Fibroblast of lung (primary cell): ENCODE measurements at places on chromosomes 2 and 18. TPM values are rescaled to one million over a fixed set of nuclear protein-coding genes. Genes with fewer than 3 reads are reported as not detected.

GRCh38 chr18:49447810-49448745 lies 12.4 kb downstream of the DYM start:
- DNase-seq = peak; percentile 68

DNA sequence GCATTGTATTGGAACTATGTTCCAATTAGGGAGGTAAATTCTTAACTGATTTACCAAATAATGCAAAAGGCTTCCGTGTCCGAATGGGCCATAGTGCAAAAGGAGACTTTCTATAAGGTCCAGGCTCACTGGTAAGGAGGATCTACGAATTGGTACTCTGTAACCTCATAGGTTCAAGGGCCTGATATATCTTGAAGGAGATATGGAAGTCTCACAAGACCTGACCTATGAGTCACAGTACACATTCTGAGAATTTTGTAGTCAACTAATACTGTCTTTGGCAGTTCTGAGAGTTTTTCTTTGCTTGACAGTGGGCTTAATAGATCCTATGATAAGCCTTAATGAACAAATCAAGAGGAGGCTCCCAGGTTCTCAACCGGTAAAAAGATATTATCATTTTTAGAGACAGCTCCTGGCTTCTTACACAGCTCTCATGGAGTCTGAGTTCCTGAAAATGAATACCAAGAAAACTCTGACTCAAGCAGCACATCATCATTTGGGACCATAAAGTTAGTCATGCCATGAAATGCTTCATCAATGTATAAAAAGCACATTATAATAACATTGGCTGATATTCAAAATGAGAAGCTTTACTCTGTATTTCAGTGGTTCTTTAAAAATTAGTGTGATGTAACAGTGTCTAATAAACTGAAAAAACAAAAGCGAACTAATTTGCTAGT lies 1275.2 kb upstream of the CRIM1 start:
- DNase-seq = peak; percentile 23

DNA sequence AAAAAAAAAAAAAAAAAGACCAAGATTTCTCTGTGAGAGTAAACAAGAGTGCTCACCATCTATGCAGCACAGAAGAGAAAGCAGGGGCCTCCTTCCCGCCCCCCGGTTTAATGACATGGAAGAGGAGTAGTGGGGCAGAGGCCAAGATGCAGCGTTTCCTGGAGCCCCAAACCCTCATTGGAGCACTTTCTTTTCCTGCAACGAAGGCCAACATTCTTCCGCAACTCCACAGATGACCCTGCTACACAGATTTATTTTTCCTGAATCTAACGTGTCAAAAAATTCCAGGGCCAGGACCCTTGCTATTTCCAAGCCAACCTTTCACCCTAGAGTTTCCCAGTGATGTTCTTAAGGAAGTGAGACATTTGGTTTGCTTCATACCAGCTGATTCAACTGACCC lies 189.6 kb downstream of the MIB1 start:
- no peak for DNase-seq

DNA sequence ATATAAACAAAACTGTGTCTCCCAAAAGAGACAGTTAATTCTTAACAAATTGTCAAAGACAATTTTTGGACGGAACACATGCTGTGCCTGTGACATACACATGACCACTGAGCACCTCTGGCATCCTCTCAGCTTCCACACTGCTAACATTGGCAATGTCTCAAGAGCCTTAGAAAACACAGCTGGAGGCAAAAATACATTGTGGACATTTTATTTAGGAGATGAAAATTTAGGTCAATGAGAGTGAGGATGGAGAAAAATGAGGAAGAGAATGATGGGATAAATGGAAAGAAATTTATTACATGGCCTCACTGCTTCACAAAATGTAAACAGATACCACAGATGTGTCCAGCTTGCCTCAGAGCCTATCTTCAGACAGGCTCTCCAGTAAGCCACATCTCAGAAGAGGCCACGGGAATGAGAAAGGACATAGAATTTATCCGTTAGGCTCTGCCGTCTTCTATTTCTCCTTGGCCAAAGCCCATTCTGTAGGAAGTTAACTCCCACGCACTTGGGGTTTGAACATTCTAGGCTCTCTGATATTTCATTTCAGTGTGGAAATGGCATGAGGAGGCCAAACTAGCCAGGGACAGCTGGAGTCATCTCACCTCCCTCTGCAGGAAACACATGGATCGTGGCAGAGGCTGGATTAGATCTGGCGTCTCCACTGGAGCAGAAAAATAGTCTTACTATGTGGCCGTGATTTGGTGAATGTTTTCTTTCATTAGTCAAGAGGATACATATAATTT lies 519.4 kb upstream of the DSEL start:
- DNase-seq = peak; percentile 68

DNA sequence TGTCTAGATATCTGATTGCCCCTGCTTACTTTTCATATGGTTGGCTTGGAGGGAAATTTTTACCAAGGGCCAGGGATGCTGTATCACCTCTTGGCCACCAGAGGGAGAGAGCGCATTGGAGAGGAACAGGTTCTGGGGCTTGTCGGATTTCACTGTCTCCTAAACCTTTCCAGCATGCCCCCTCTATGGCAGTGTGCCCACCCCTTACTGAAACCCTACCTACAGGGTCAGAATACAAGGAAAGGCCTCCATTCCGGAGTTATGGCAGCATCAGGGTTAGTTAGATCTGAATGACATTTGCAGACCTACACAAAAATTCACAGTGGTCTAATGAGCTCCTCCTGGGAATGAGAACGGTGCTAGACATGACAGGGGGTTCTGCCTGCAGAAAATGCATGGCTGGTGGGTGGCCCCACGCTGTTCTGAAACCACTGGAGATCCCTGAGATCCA lies 5.8 kb downstream of the SLC14A2 start:
- peak; percentile 57 for DNase-seq

DNA sequence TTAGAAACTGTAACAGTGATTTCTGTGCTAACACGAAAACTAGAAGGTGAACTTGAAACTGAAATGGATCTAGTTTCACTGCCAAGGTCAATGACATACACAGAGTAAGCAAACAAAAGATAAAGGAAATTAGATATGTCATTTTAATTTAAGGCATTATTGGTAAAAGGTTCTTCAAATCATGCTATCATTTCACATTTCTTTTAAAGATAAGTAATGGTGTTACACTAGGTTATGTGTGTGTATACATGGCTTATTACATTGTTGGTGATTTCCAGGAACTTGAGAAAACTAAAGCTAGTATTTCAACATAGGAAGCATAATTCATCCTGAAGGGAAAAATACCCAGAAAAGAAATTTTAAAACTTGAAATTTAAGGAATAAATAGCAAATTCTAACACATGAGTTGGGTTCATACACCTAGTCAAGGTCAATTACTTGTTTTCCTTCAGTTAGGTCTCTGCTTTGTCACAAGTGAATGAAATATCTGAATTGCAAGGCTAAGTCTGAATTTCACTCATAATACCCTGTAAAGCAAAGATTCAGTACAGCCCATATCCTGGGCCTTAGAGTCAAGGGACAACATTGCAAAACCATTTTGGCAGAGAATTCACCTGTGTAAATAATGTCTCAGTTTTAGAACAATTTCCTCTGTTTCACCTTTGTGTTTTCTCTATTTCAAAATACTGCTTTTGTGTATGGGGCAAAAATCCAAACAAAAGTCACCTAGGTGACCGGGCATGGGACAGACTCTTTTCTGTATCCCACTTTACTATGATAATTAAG lies 141.6 kb downstream of the SRBD1 start:
- no peak for DNase-seq

DNA sequence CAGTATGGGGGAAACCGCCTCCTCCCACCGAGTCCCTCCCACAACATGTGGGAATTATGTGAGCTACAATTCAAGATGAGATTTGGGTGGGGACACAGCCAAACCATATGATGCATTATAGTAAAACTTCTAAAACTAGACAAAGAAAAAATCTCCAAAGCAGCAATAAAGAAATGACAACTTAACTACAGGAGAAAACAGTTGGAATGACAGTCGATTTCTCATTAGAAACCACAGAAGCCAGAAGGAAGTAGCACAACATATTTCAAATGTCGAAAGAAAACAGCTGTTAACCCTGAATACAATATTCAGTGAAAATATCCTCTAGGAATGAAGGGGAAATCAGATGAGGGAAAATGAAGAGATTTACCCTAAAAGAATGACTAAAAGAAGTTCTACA lies 53.5 kb upstream of the TCF4 start:
- DNase-seq = peak; percentile 75

GRCh38 chr18:3177902-3178687 lies 41.7 kb downstream of the MYOM1 start:
- DNase-seq = peak; percentile 16

DNA sequence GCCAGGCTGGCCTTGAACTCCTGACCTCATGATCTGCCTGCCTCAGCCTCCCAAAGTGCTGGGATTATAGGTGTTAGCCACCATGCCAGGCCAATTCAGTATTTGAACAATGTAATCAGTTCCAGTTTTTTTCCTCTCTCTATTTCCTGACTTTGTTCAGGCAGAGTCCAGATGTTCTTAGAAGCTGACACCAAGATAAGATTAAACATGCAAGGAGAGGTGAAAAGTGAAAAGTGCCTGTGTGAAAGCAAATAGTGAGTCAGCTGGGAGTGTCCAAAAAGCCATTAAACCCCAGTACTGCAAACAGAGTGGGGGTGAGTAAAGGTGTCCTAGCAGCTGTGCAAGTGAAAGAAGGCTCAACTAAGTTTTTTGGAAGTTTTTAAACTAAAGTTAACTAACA lies 231.5 kb downstream of the PTH2R start:
- no peak for DNase-seq

- DNase-seq = no peak
These were observed 1.2 kb upstream of the SERPINB13 start for GRCh38 chr18:63585988-63586387.

DNA sequence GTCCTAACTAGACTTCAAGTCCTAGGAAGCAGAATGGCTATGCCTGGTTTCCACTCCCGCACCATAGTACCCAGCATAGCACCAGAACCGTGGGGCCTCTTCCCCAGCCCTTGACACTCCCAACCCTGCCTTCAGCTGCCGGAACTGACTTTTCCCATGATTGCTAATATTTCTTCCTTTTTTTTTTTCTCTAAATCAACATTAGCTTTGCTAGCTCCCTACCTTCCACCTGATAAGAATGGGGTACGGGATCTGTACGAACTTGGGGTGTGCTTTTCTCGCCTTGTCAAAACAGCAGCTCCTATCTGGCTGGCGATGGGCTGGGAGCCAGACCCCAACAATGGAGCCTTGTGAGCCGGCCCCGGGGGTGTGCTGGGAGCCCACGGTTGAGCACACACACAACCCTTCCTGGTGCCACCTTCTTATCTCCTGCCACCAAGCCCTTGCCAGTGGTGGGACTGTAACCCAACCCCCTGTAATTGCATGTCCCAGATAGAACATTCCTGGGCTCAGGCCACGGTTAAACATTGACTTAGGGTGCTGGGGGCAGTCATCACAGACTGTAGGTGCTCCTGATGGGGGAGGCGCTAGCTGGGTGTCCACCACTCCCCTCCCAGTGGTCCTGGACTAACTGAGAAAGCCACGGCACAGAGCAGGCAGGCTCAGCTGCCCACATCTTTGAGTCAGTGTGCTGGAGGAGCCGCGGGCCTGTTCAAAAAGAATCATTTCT lies 213.0 kb upstream of the HAAO start:
- DNase-seq = no peak

DNA sequence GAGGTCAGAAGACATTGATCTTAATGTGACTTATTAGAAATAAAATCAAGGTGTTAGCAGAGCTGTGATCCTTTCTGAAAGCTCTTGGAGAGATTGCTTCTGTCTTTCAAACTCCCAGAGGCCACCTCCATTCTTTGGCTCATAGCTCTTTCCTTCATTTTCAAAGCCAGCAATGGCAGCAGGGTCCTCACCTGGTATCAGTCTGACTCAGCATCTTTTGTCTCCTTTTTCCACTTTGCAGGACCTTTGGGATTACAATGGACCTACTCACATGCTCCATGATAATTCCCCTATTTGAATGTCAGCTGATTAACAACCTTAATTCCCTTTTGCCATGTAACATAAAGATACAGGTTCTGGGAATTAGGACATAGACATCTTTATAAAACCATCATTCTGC lies 6.8 kb upstream of the CDH20 start:
- DNase-seq = no peak

DNA sequence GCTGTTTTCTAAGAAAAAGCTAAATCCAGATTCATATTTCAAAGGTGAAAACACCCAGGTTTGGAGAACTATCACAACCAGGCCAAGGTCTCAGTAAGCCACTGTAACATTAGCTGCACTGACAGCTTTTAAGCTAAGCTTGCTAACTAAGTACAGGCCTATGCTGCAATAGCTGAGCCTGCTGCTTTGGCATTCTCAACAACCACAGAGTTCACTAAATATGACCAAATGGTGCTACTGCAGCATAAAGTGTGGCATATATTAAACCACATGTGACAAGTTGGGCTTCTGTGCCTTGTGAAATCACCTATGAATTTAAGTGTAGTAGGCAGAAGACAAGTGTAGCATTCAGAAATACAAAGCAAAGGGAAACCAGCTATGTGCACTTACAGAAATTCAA lies 206.7 kb downstream of the TCF4 start:
- peak; percentile 96 for DNase-seq

- DNase-seq = no peak
These were observed 42.8 kb downstream of the ESCO1 start for GRCh38 chr18:21557607-21558253.

DNA sequence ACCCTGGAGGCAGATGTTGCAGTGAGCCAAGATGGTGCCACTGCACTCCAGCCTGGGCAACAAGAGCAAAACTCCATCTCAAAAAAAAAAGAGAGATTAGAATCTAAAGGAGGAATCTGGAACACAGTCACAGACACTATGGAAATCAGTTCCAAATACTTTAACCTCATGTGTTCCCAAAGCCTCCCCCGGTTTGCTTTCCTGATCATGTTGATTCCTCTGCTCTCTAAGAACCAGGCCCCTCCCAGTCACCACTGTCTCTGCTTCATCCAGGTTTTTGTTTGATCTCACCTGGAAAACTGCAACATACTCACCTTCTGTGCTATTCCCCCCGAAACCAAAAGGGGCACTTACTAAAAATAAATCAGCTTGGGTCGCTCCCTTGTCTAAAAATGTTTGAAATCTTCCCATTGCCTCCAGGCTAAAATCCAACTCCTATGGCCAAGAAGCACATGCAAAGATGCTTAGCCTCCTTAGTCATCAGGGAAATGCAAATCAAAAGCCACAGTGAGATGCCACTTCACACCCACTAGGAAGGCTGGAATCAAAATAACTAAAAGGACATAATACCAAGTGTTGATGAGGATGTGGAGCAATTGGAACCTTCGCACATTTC lies 6.2 kb upstream of the NEU2 start:
- DNase-seq = peak; percentile 88

Gene SP110
- 7.2 and 9.2 TPM in 2 replicates for total RNA-seq

Gene REG1A
- total RNA-seq = not detected in 2 replicates

Gene SIX3
- total RNA-seq = not detected in 2 replicates

Gene SERPINB11
- total RNA-seq = not detected in 2 replicates

Gene CLEC4F
- total RNA-seq = not detected in 2 replicates
